NCI-H2081 treated with DMSO at 0.1 percent for 48 hours (cell line): ENCODE measurements at places on chromosomes 1 and 21.

GRCh38 chr1:170885551-170885950 lies 49.8 kb upstream of the MROH9 start:
- DNase-seq = no peak

GRCh38 chr1:23422941-23423340 lies 1.6 kb downstream of the TCEA3 start:
- DNase-seq = no peak

DNA sequence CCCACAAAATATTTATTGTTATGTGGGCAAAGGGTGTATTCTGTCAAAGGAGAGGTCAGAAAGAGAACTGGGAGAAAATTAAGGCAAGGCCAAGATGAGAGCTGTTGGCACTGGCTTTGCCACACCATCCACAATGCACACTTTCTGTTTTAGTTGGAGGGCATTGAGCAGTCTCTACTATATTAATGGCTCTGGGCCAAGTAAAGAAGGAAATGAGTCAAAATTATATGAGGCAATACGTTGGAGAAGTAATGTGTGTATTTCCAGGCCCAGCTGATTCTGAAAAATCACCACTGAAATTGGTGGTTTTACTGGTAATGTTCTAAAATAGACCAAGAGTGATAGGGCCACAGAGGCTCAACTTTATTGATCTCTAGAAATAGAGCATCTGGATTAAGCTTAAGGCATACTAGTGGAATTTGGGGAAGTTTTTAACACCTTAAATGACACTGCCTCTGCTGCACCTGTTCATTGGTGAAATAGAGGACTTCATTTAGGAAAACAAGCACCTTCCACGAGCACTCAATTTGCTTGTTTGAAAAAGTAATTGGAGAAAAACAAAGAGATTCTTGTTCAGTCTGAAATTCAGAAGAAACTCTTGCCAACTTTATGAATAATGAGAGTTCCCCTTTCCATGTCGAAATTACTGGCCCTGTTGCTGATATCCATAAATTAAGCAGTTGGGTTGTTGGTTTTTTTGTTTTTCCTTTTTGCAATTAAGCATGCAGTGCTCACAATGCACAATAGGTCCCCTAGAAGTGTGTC lies 424.9 kb downstream of the ADGRL2 start:
- DNase-seq = no peak

DNA sequence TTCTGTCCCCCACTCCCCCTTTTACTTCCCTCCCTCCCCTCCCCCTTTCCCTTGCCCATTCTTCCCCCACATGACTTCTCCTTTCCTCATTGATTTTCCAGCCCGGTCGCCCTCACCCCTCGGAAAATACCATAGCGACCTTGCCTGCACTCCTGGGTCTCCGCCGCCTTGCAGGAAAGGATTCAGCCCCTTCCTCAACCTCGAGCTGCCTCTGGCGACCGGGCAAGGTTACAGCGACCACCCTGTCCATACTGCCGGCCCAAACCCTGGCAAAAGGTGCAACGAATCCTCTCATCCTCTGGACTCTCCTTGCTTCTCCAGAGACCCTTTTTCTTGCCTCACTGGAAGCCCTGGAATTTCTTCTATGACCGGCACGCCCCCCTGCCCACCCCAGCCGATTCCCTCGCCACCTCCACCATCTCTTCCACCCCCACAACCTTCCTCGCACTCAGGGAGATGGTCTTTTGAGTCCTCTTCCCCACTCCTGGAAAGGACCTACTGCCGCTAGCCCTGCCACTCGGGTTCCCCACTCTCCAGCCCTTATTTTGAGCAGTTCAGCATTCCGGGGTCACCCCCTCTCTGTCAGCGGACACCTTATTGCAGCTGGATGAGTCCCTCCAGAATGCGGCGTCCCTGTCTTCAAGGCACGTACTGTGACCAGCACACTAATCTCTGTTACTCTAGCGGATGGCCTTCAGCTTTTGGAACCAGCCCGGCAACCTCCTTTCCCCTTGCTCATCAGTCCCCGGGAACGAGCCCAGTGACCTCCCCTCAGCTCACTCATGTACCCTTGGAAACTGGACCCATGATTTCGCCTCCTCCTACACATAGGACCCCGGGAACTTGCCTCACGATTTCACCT lies 846 bp downstream of the NSUN4 start:
- no peak for DNase-seq

DNA sequence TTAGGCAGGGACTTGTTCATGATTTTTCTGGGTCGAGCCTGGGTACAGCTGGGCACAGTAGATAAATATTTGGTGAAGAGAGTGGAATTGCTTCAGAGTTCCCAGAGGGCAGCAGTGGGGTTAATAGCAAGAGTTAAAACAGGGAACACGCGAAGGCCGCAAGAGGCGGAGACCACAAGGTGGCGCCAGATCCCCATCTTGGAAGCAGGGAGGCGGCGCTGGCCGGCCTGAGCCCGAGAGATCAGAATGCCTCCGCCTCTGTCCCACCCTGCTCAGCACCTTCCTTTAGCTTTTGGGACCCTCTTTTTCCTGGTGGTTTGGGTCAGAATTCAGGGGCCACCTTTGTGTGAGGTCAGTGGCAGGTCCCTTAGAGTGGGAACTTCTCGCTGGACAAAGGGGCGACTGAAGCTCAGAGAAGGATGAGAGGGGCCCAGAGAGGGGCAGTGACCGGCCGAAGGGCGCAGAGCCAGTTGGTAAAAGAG lies 6.5 kb upstream of the PADI2 start:
- DNase-seq = no peak

DNA sequence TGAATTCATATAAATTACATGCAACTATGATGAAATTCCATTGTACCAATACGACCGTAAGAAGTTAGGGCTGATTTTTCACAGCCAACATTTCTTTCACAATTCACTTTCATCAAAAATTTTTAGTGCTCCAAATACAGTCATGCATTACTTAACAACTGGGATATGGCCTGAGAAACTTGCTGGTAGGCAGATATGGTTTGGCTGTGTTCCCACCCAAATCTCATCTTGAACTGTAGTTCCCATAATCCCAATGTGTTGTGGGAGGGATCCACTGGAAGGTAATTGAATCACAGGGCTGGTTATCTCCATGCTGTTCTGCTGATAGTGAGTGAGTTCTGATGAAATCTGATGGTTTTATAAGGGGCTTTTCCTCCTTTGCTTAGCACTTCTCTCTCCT lies 244.4 kb downstream of the AKT3 start:
- DNase-seq = no peak

GRCh38 chr1:226422478-226422877 lies 14.6 kb upstream of the PARP1 start:
- DNase-seq = no peak

GRCh38 chr1:44808938-44809917 lies 905 bp downstream of the BTBD19 start:
- DNase-seq = no peak
